ENCODE measurements at places on chromosomes 1 and 21.
A peak's percentile ranks its signal among the peaks of the same experiment; 100 is the strongest.

- no peak for DNase-seq
These were observed 23.0 kb upstream of the EPHA2 start for GRCh38 chr1:16178596-16179497.

GRCh38 chr1:111223126-111223685, 4.3 kb upstream of the CHI3L2 start:
- no peak for DNase-seq

GRCh38 chr1:22949822-22950331, 22.8 kb downstream of the LACTBL1 start:
- no peak for DNase-seq

DNA sequence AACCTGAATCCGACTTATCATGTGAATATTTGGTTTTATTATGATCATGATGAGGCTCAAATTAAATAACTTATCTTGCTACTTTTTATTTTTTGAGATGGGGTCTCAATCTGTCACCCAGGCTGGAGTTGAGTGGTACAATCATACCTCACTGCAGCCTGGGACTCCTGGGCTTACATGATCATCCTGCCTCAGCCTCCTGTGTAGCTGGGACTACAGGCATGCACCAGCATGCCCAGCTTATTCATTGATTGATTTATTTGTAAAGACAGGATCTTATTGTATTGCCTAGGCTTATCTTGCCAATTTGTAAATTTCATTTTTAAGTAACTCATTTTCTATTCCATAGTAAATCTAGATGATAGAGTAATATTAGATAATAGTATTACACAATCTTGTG, 84.3 kb downstream of the COL11A1 start:
- DNase-seq, result no peak

DNA sequence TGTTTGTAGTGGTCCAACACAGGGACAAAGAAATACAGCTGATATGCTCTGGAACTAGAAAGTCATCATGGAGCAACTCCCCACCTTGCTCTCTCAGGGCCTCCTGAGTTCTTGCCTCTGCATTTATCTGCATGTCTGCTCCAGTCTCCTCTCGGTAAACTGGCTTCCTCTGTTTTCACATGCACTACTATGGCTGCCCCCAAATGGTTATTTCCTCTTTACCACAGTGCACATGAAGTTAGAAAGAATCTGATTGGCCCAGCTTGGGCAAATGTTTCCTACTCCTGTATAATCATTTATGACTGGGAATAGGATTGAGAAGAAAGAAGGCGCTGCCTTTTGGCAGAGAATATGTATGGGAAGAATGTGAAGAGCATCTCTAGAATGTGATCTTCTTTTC, 16.5 kb upstream of the PSMB2 start:
- no peak for DNase-seq

GRCh38 chr1:60428127-60428526, 354.6 kb upstream of the C1orf87 start:
- no peak for DNase-seq

DNA sequence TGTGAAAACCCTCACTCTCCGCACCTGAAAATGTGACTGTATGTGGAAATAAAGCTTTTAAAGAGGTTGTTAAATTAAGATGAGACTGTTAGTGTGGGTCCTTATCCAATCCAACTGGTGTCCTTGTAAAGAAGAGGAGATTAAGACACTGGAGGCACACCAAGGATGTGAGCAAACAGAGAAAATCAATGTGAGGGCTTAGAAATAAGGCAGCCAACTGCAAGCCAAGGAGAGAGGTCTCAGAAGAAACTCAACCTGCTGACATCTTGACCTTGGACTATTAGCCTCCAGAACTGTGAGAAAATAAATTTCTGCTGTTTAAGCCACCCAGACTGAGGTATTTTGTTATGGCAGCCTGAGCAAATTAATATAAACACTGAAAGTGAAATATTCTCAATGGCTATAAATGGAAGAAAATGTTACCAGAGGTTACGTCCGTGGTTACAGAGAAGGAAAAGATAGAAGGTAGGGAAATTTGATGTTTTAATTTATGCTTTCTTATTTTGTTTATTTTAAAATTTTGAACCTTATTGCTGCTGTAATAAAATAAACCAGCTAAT, 22.4 kb upstream of the WLS start:
- no peak for DNase-seq

GRCh38 chr21:42030311-42030710, 20.2 kb upstream of the ZBTB21 start:
- no peak for DNase-seq

GRCh38 chr1:112589766-112590165, 29.2 kb downstream of the ST7L start:
- no peak for DNase-seq

GRCh38 chr1:180152588-180152987, 2.1 kb upstream of the QSOX1 start:
- DNase-seq, result no peak

GRCh38 chr1:197620714-197621163, 154.5 kb downstream of the DENND1B start:
- DNase-seq, result no peak

DNA sequence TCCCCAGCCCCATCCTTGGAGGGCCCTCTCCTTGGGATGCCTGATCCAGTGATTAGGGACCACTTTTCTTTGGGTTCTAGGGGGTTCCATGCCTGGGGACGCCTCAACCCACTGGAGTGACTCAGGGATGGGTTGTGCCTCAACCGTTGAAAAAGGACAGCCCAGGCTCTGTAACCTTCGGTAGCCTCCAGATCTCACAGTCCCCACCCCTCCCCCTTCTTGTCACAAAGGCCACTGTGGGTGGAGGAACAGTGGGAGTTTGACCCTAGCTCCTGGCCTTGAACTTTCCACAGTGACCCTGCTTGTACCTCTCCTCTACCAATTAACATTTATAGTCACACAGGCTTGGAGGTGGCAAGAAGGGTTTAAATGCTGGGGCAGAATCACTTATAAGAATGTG, 2.6 kb upstream of the RORC start:
- DNase-seq, result no peak

DNA sequence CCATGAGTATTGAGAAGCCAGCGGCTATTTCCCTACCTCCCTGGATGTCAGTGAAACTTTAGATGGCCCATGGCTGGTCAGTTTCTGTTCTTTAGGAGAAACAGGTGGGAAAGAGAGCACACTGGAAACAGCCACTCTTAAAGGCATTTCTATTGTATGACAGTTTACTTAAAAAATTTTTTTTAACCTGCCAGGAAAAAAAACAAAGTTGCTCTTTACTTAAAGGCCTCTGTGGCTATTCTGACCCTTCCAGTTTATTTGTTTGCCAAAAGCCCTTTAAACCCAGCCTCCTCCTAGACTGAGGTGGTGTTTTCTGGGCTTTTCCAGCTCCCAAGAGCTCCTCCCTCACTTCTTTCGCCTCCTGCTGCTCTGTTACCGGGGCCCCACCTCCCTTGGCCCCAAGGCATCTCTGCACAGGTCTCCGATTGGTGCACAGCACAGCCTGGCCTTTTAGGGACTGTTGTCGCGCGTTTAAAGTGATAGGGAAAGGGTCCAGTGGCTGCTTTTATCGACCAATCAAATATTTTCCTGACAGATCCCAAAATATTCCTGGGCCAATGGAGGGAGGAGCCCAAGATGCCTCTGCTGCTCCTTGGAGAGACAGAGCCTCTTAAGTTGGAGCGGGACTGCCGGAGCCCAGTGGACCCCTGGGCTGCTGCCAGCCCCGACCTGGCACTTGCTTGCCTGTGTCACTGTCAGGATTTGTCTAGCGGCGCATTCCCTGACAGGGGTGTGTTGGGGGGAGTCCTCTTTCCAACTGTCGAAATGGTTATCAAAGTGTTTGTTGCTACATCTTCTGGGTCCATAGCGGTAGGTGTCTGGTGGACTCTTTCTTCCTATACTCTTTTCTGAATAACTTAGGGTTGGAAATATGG, at the start of gene SH3BGR:
Gene SH3BGR, plus strand, starts transcription at position 639 of the 875 bp plus-strand sequence. Its CDS starts 127 bp downstream, at position 766.
- DNase-seq, result no peak

DNA sequence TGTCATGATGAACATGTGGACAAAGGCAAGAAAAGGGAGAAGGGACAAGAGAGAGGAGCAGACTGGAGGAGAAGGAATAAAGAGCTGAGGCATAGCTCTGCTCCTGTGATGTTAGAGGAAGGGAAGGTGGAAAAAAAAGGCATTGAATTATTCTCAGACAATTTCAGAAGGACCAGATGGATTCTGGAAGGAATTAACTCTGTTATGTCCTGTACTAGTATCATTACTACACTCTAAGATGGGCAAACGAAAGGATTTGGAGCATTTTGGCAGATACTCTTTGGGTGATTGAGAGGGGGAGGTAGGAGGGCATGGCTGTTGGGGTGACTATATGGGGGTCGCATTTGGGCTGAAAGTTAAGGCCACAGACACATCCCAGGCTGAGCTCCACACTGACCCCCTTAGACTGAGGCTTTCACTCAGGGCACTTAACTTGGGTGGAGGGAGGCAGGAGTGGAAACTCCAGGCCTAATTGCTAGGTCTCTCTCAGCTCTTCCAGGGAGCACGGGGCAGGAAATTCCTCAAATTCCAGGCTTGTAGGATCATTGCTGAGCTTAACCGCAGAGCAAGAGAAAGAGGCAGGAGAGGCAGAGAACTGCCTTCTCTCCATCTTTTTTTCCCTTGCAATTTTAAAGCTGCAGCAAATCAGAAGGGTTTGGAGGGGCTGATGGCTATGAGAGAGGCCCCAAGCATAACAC, 25.9 kb downstream of the KIRREL1 start:
- peak; percentile 91 for DNase-seq

- DNase-seq, result peak; percentile 57
These were observed 52.8 kb upstream of the LYPLAL1 start for GRCh38 chr1:219120624-219121544.
